Hematopoietic multipotent progenitor cell treated with erythropoietin and hydrocortisone succinate and interleukin-3 and kit ligand, for 15 days (in vitro differentiated cells): ENCODE measurements at places on chromosomes 11 and 22.

GRCh38 chr11:441418-442274 is at the start of gene ANO9:
Gene ANO9 (minus strand): TSS chr11:442011. CDS start chr11:441926, 85 bp downstream.
- DNase-seq = no peak

DNA sequence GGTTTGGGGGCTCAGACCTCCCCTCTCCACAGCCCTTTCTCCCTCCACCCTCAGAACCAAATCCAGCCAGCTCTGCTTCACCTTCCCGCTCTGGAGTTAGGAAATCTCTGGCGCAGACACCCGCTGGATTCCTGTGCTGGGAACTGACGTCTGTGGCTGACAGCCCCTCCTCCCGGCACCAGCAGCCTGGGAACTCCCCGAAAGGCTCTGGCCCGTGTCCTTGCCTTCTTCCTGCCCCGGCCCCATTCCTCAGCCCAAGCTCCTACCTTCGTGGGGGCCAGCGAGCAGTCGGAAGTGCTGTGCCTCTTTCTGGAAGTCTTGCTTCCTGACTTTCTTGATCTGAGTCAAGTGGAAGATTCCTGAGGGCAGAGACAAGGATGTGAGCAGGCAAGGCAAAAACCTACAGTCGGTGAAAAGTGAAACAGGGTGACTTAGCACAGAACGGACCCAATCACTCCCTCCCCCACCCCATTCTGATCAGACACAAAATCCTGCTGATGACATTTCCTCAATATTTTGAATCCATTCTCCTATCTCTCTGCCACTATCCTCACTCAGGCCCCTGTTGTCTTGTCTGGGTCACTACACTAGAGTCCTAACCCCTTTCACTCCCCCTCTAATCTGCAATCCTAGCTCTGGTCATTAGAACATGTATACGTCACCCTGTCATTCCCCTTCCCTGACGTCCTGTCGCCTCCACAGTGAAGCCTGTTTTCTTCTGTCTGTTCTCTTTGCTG is 34.1 kb downstream of the CHRDL2 start:
- no peak for DNase-seq

- no peak for DNase-seq
Observed at GRCh38 chr22:30143265-30143664, 63.0 kb downstream of the HORMAD2 start.

GRCh38 chr11:118241764-118242098 is 10.4 kb downstream of the MPZL3 start:
- DNase-seq = no peak

DNA sequence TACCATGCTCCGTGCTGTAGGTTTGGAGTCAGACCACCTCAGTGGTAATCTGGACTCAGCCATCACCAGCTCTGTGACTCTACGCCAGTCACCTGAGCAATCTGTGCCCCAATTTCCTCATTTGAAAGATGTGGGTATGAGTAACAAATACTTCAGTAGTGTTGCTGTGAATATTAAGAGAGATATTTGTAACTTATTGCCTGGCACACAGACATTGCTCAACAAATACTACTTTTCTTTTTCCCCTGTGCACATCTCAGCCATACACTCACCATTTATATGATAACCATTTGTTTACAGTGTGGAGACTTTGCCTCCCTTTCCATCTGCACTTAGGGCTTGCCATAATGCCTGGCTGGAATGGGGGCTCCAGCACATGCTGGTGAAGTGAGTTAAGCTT is 89.7 kb upstream of the CLPB start:
- DNase-seq = no peak

GRCh38 chr22:43789452-43789851 is 22.7 kb downstream of the EFCAB6 start:
- no peak for DNase-seq

DNA sequence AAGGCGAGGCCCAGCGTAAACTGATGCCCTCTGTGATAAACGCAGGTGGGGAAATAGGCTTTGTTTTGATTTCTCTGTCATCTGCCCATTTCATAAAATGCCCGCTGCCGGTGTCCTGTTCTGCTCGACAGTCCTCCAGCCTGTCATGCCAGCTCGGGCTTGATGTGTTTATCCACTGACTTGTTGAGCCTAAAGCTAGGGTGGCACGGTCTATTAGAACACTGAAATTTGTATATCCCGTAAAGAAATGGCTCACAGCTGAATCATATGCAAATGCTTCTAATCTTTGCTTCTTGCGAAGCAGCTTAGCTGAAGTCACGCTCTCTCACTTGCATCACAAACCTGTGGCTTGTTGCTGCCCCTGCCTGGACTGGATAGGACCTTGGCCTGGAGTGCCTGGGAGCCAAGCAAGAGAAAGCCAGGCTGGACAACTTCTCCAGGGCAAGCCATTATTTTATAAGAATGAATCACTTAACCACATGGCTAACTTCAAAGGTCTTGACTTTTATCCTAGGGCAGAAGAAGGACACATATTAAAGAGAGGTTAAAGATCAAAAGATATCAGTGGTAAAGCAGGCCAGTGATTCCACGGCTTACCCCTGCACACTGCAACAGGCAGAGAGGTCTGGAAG is 33.1 kb downstream of the EHF start:
- no peak for DNase-seq

- no peak for DNase-seq
Observed at GRCh38 chr22:40797427-40797826, 21.7 kb downstream of the SLC25A17 start.
